NCI-H1092 (cell line): ENCODE measurements at places on chromosomes 6 and 20.

DNA sequence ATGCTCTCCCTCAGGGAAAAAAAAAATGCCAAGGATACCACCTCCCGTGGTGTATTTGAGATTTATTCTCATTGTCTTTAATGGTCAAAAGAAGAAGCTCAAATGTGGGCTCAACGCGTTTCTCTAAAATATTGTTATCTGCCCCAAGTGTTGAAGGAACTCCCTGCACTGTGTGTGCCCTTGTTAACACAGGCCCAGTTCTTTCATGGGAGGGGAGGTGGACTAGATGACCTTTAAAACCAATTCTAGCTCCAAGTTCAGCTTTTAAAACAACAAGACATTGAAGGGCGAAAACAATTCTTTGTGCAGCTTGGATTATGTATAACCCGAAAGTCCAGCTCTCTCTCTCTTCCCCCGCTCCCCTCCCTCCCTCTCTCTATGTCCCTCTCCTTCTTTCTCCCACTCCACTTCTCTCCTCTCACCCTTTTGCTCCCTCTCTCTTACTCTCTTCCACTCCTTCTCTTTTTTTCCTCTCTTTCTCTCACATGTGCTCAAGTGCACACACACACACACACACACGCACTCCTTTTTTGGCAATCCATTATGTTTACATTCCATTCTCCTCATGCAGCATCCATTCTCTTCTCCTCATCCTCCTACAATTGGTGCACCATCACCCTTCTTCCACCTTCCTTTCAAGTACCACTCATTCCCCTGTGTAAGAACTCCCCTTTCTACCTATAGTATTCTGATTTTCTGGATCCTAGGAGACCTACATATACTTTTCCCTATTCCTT lies 8.5 kb downstream of the HLA-DMB start:
- DNase-seq: no peak

DNA sequence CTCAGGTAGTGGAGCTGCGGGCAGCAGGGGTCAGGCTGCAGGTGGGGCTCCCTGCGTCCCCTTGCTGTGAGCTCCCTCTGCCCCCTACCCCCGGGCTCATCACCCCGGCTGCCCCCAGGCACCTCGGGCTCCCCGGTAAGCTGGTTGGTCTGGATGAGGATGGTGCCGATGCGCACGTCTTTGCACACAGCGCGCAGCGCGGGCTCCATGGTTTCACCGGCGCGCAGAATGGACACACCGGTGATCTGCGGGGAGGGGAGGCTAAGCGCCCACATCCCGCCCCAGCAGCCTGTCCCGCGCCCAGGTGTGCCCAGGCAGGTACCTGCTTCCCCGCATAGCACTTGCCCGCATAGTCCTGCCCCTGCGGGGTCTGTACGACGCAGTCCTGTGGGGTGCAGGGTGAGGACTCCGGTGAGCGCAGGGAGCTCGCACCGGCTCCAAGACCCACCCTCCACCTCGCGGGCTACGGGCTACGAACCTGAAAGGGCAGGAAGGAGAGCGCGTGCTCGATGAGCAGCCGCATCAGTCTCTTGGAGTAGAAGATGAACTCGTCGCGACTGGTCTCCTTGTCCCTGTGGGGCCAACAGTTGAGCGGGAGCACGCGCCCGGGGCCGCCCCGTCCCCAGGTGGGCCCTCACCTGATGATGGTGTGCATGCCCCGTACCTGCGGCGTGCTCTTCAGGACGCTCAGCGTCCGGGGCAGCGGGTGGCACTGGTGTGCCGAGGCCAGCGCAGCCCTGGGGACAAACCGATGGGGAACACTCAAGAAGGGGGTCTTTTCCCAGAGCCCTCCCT lies 15.5 kb downstream of the UCKL1 start:
- DNase-seq: no peak

DNA sequence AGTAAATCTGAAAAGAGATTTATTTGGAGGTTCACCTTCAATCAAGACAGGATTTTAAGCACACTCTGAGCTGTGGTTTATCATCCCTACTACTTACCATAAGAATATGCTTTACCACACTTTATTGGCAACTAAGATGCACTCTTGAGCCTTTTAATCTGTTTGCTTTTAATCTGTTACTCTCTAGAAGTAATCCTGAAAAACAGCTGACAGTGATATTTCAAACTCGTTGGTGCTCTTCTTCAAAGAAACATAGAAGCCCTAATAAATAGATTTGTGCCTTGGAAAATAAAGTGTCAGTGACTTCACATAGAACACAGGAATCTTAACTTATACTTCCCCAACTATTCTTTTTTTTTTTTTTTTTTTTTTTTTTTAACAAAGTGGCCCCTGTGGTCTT lies 102.9 kb downstream of the HIVEP1 start:
- DNase-seq: no peak

DNA sequence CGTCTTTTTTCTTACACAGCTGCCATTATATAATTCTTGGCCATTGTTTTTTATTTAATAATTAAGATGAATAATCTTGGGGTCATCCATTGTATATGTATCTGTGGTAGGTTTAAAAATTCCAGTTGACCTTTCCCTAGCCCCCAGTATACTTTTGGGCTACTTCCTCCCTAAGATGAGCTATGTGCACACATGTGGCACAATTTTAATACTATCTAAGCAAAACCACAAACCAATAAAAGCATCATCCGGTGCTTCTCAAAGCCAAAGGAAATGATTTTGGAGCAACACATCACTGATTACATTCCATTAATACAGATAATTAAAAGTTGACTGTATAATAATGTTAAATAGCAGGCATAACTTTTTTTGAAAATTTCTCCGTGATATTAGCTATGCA lies 161.2 kb downstream of the ATXN1 start:
- DNase-seq: no peak

GRCh38 chr20:23399568-23400241 lies 21.6 kb downstream of the NAPB start:
- DNase-seq: no peak

DNA sequence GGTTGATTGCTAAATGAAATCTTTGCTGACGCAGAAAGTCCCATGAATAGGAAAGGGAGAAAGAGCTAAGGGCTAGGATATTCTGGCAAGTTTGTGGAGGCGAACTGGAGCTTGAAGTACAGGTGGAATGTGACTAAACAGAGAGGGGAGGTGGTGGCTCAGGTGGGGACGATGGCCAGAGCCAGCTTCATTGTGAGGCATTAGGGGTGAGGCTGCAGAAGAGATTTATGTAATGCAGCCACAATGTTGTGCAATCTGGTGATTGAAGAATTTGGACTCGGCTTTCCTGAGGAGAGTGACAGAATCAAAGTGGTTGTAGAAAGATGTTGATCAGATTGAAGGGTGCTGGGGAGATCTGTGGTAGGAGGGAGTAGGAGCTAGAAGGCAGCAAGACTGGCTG lies 42.9 kb upstream of the SPACA1 start:
- no peak for DNase-seq

DNA sequence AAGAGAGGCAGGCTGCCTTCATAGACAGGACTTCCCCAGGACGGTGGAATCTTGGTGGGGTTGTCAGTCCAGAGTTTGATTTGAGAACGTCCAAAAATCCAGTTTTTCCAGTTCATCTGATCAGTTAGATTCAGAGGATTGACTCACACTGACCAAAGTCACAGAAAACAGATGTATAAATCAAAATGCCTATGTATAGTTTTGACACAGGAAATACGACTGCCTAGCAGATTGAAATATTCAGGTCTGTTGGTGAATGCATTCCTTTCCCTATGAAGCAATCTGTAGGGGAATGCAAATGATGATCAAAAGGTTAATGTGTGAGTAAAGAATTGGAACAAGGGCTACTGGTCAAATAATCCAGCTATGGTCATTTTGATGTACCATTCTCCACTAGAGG lies 29.7 kb upstream of the GFOD1 start:
- DNase-seq: no peak

DNA sequence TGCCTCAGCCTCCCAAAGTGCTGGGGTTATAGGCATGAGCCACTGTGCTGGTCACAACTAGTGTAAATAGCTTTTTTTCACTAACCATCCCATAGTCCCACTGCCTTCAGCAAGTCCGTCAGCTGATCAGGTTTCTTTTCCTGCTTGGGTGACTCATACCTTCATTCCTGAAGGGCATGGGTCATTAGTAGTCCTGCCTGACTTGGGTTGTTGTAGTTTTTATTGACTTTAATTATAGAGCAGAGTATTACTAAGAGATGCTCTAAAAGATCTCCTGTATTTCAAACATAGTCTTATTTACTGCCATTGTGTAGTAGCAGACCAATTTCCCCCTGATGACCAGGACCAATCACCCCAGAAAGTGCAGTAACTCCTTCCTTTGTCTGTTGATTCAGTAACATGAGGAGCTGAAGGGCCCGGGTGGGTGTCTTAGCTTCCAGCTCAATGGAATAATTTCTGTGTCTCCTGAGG lies 25.8 kb downstream of the HLA-C start:
- DNase-seq: no peak

- no peak for DNase-seq
Observed at GRCh38 chr20:50200482-50201104, 10.0 kb downstream of the CEBPB start.

DNA sequence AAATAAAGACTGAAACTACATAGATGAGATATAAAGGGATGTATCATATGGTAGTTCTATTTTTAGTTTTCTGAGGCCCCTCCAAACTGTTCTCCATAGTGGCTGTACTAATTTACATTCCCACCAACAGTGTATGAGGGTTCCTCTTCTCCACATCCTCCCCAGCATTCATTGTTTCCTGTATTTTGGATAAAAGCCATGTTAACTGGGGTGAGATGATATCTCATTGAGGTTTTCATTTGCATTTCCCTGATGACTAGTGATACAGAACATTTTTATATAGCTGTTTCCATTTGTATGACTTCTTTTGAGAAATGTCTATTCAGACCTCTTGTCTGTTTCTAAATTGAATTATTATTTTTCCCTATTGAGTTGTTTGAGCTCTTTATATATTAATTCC lies 229.3 kb downstream of the RFPL4B start:
- DNase-seq: no peak

- no peak for DNase-seq
Observed at GRCh38 chr20:40173872-40174271, 515.2 kb downstream of the MAFB start.

- DNase-seq: no peak
Observed at GRCh38 chr6:163828038-163828795, 413.7 kb downstream of the QKI start.
